ENCODE measurements at places on chromosomes 7 and 10.

DNA sequence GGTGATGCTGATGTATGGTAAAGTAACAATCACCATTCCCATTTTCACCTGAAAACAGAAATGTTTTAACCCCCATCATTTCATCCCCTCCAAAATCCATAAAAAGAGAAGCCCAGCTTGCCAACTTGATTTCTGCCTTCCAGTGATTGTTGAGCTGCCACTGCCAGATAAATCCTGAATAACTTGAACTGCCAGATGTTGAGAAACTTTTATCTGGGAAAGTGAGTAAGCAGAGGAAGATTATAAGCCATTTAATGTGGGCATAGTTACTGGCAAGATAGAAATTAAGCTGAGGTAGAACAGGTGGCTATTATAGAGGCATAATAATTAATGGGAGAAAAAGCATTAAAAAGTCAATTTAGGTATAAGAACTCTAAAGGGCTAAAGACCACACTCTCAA lies 534.1 kb downstream of the ANKRD7 start:
- DNase-seq: no peak

GRCh38 chr7:27943241-27943640 lies 203.3 kb downstream of the TAX1BP1 start:
- no peak for DNase-seq

GRCh38 chr10:32939296-32940111 lies 18.5 kb downstream of the ITGB1 start:
- DNase-seq: peak; percentile 58

DNA sequence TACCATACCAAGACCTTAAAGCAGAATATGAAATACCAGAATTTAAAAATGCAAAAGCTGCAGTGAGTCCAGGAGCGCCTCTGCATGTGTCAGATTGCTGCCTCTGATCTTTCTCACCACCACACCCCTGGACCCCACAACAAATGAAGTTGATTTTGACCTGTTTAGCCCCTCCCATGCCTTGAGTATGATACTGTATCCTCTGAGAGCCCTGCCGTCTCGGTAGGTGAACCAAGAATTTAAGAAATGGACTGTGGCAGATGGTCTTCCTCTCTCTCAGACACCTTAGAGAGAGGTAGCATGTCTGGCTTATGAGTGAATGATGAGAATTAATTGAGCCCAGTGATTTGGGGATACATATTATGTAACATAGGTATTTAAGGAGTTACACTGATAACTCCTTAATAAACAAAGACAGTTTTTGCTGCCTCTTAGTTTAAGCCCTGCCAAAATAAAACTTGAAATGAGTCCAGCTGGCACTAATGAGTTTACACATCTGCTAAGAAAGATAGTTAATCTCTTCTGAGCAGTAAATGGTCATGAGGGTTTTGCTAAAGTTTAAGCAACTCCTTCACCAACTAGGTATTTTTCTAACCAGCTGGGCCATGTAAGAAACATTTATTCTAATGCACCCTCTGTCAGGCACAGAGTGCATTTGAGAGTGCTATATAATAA lies 4.5 kb upstream of the TFPI2 start:
- no peak for DNase-seq

GRCh38 chr10:28432210-28432676 lies 100.7 kb upstream of the WAC start:
- DNase-seq: peak; percentile 81

DNA sequence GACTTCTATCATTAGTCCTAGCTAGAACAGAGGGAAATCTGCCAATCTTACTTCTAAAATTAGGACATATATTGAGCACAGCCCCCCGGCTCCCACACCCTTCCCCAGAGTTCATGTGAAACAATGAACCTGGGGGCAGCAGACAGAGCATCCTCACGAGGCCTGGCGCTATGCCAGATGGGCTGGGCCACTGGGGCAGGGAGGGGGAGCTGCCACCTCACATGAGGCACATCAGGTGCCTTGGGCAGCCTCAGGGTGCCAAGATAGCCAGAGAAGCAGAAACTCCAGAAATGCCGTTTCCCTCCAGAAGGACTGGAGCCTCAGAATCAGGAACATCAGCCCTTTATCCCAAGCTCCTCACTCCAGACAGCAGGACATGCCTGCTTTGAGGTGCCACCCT lies 92.8 kb upstream of the LANCL2 start:
- DNase-seq: no peak

DNA sequence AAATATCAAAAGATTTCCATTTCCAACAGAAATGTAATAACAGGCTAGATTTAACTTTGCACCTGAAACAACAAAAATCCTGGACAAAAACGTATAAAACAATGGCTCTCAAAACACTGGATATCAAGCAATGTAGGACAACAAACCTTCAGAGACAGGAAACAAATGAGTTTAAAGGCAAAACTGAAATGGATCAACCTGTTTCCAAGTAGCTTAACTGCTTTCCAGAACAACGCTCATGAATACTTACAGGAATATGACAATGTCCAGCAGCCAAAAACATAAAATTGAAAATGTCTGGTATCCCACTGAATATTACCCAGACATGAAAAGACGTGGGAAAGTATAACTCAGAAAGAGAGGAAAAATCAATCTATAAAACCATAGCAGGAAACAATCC lies 62.8 kb downstream of the CUBN start:
- no peak for DNase-seq

GRCh38 chr10:126659750-126660149 lies 10.7 kb downstream of the C10orf90 start:
- no peak for DNase-seq

DNA sequence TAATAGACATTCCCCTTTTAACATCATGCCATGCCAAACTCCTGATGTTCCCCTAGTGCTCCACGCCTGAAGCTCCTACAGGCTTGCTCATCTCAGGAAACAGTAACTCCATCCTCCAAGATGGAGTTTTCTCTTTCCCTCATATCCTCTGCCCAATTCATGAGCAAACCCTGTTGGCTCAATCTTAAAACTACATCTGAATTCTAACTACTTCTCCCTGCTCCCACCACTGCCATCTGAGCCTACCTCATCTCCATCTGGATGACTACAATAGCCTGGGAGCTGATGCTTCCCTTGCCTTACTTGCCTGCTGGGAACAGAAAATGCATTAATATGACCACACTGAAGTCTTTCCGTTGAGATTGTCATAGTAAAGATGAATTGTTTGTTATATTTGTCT lies 271.7 kb upstream of the MKLN1 start:
- no peak for DNase-seq

GRCh38 chr7:235576-236395 lies 43.4 kb downstream of the FAM20C start:
- no peak for DNase-seq

GRCh38 chr10:88091490-88092061 lies 228.2 kb downstream of the PTEN start:
- no peak for DNase-seq

- DNase-seq: no peak
These were observed 22.2 kb upstream of the AFAP1L2 start for GRCh38 chr10:114426476-114426875.

DNA sequence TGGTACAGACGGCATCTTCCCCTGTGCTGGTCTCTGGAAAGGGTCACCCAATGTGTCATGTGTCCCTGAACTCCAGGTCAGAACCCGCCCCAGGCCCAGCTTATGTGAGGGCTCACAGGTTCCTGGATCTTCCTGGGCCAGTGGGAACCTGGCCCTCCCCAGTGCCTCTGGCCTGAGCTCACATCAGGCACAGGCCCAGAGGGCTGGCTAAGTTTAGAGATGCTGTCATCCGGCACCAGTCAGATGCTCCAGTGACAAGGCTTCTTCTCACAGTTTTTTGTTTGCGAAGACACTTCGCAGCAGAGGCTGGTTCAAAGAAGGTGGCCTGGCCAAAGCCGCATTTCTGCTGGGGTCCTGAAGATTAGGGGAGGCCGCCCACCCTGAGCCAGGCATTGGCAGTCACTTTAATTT lies 11.8 kb downstream of the CAMK2B start:
- DNase-seq: no peak

DNA sequence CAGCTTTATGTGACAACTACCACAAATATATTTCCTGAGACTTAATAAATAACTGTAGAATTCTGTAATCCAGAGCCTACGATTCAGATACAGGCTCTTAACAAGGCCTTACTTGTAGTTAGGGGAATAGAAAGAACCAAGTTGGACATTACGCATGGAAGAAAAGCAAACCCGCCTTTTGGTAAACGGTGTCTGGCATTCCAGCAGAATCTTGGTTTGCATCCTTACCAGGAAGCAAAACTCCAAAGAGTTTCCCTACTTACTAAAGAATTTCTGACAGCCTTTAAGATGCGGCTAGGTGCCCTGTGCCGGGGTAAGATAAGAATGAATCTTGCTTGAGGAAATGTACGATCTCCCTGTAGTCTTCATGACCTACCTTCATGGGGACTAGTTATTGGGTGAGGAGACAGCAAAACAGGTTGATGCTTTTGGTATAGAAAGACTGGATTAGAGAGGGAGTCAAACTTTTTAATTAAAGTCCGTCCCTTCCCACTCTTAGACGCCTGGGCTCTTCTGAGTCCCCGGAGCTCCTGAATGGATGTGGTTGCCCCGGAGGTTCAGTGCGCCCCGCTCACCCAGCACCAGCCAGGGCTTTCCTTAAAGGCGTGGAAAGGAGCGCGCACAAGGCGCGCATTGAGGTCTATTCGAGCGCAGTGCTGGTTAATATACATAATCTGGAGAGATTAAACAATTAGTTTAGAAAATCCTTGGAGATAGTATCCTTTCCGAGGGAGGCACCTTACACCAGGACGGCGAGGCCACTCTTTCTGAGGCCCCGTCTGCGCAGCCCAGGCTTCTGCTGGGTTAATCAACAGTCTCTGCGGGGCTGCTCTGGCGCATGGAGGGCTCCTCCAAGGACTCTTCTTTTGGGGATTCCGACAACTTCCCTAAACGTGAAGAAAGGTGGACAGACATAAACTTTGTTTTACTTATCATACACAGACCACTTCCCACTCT lies 11.5 kb downstream of the PTF1A start:
- DNase-seq: no peak

DNA sequence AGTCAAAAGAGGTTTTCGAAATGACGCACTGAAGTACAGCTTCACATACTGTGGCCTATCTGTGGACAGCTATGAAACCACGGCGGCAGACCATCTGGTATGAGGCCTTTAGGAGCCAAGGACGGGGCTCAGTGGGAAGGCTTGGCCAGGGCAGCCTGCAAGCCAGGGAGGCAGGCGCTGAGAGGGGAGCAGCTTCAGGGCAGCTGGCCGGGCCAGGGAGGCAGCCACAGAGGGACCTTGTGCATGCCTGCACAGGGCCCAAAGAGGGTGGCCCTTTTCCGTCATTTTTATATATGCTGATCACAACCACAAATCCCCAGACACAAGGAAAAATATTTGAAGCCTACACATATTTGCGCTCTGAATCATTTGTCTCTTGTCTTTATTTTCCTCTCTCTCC lies 13.5 kb downstream of the CALD1 start:
- DNase-seq: peak; percentile 57

GRCh38 chr7:72394016-72394415 lies 18.1 kb downstream of the CALN1 start:
- DNase-seq: no peak

GRCh38 chr7:123397746-123398338 lies 136.6 kb downstream of the IQUB start:
- DNase-seq: no peak

DNA sequence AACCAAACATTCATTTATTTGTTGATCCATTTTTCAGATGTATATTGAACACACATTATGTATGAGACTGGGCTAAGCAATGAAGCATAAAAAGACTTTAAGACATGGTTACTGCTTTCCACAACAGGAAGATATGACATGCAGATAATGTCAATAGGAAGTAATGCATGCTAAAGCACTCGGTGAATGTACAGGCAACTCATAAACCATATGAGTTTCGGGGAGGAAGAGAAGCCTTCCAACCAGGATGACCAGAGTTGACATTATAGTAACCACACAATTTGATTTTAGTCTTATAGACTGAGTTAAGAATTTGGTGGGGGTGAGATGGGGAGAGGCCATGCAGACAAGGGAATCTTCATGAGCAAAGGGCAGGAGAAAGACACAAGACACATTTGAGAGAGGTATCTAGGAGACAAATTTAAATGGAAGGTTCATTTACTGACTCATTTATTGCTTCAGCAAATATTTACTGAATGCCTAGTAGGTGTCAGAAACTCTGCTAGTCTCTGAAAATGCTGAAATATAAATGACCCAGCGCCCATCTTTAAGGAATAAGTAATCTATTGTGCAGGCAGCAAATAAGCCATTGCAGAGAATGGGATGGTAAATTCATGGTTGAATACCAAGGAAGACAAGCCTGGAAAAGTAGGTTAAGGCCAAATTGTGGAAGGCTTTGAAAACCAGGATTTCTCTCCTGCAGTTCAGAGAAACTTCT lies 19.0 kb upstream of the SLK start:
- DNase-seq: no peak

DNA sequence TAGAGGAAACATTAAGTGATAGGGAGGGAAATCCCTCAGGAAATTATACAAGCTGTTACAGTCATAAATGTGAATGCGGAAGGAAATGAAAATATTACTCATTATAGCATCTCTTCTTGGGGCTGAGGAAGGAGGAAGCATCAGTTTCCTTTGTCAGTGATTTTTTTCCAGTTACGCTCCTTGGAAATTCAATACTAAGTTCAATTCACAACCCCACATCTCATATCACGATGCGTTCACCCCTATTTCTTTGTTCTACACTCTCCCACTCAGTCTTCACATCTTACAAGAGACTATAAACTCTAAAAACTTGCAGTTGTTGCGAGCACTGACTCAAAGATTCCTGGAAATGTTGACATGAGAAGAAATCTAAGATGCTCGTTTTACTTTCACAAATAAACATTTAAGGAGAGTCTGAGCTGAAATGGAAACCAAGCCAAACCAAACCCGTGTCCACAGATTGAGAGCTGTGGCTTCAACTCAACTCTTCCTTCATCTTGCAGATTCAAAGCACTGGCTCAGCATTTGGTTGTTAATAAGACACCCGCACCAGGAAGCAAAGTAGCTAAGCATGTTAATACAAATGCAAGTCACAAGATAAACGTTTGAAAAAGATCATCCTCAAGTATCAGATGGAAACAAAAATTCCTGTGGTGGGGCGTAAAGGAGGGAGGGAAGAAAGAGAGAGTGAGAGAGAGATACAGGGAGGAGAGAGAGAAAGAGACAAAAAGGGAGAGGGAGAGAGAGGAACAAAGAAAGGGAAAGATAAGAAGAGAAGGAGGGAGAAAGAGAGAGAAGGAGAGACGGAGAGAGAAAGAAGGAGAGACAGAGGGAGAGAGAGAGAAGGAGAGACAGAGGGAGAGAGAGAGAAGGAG lies 150.0 kb upstream of the RSU1 start:
- DNase-seq: peak; percentile 53

All from EL (cell line).